ENCODE measurements at places on chromosomes 16 and 17. TPM values are rescaled to one million over a fixed set of nuclear protein-coding genes. Genes with fewer than 3 reads are reported as not detected.

- no peak for DNase-seq
These were observed 110.3 kb downstream of the CYB561 start for GRCh38 chr17:63335831-63336230.

DNA sequence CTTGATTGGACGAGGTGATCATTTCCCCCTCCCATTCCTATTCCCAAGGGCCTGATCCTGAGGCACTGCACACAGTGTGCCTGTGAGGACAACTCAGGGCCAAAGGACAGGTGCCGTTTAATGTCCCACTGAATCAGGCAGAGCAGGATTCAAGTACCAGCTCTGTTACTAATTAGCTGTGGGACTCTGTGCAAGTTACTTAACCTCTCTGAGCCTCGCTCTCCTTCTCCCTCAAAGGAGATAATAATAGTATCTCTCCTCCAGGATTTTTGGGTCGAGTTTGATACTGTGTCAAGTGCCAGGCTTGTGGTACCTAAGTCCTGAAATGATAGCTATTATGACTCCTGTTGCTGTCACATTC is 86.8 kb upstream of the NKD1 start:
- no peak for DNase-seq

DNA sequence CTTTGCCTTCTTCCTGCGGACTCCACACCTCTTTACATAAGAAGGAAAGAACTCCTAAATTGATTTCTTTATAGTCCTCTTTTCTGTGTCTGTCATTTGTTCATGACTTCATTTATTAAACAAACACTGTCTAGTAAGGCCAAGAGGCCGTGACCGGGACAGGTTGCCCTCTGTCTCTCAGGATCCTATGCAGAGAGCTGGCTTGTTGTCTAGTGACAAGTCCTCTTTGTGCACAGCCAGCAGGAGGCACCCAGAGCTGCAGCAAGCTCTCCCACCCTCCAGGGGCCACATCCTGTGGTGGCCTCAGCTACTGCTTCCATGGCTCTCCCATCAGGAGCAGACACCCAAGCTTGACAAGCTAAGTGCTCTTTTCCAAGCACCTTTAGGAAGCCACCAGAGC is 50.6 kb downstream of the PLD6 start:
- no peak for DNase-seq

DNA sequence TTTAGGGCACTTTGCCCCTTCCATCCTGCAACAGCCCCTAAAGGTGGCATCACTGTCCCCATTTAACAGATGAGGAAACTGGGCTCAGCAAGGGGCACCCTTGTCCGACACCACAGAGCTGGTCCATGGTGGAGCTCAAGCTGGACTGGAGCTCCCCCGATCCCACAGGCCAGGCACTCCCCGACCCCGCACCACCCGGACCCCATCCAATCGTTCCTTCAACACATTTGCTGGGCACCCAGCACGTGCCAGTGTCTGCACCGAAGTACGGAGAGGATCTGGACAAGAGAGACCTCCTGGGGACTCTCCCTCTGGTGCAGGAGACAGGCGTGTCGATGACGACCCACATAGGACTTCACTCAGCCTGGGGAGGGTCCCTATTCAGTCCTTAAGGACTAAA is 13.4 kb downstream of the EMC6 start:
- DNase-seq = no peak

DNA sequence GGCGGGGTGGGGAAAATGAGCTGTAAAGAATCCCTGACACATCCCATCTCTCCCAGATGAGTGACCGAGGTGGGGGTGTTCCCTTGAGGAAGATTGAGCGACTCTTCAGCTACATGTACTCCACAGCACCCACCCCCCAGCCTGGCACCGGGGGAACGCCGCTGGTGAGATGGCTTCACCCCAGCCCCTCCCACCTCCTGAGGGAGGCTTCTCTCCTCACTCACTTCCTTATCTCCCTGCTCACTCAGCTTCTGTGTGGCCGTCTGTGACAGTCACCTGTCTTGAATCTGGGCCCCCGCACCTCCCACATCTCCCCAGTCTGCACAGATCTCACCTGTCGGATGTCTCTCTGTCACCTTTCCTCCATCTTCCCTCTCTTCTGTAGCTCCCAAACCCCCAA is 13.4 kb downstream of the PDK2 start:
- no peak for DNase-seq

DNA sequence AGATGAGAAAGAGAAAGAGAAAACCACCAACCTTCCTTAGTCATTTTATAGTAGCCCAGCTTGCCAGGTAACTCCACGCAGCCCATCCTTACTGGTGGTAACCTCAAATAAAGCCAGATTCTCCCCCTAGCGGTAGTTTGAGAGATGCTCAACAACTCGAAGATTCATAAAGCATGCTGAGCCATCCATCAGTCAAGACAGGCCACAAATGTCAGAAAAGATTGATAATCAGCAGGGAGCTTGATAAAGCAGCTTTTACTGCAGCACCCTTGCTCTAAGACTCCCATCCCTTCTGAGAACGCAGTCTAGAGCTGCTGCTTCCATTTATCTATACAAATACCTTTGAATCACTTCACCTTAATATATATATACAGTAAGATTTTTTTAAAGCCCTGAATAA is 451.5 kb upstream of the HSBP1 start:
- DNase-seq = no peak

DNA sequence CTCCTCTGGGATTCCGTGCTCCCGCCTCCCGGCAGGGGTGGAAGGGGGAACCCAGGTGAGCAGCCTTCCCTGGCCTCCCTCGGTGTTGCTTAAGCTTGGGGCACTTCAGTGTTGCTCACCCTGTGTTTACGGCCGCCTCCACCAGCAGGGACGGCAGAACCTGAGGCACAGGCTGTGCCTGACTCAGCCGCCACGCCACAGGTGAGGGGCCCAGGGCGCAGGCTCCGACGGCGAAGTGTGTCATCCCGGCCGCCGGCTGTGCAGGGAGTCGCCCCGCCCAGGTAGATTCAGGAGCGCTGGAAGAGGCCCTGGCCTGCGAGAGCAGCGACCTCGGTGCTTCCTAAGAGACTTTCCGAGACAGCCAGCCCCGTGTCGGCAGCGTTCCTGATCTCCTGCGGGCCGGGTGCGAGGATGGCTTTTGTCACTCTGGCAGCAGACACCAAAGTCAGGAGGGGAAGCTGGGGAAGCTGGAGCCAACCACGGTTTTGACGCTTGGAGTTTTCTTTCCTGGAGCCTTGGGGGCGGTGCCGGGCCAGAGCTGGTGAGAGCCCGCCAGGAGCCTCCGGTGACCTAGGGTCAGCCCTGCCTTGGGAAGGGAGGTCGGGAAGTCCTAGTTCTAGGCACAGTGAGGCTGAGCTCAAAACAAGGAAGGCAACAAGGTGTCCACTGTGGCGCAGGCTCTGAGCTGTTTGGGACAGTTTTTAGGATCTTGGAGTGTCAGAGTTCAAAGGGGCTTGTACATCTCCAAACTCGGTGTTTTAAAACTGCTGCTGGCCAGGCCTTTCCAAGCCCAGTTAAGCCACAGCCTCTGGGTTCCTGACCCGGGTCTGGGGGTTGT is 2.1 kb downstream of the GSE1 start:
- DNase-seq = no peak

GRCh38 chr16:55496509-55497145 is 12.2 kb upstream of the LPCAT2 start:
- DNase-seq = no peak

DNA sequence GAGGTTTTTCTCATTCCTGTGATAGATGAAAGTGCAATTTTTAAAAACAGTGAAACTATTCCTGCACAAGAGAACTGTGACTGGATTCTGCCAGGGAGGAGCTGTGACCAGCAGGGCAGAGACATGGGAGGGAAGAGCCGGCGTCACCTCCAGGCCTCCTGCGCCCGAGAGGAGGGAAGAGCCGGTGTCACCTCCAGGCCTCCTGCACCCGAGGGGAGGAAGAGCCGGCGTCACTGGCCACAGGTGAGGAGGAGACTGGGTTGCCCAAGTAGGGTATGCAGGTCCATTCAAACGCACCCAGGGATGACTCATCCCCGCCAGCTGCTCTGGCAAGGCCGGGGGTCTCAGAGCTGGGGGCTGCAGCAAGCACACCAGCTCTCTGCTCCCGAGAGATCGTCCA is 56.7 kb downstream of the METRNL start:
- no peak for DNase-seq

DNA sequence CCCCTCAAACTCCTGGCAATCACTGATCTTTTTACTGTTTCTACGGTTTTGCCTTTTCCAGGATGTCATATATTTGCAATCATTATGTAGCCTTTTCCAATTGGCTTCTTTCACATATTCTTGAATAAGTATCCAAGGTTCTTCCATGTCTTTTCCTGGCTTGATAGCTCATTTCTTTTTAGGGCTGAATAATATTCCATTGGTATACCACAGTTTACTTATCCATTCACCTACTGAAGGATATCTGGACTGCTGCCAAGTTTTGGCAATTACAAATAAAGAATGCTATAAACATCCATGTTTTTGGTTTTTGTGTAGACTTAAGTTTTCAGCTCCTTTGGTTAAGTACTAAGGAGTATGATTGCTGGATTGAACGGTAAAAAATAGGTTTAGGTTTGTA is 16.0 kb downstream of the GPATCH8 start:
- no peak for DNase-seq

DNA sequence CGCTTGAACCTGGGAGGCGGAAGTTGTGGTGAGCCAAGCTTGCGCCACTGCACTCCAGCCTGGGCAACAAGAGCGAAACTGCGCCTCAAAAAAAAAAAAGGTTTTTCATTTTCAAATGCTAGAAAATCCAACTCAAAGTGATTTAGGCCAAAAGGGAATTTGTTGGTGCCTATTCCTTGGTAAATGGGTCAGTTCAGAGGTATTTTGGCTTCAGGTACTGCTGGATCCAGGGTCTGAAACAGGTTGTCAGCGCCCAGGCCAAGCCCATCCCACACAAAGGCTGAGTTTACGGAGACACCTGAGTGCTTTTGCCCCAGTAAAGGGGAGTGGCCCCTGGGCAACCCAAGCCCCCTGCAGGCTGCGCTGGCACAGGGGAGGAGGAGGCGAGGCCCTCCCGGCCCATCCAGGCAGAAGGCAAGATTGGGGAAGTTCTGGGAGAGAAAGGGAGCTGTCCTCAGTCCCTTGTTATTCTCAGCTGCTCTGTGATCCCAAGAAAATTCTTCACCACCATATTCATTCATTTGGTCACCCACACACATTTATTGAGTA is 8.5 kb upstream of the JPH3 start:
- no peak for DNase-seq

DNA sequence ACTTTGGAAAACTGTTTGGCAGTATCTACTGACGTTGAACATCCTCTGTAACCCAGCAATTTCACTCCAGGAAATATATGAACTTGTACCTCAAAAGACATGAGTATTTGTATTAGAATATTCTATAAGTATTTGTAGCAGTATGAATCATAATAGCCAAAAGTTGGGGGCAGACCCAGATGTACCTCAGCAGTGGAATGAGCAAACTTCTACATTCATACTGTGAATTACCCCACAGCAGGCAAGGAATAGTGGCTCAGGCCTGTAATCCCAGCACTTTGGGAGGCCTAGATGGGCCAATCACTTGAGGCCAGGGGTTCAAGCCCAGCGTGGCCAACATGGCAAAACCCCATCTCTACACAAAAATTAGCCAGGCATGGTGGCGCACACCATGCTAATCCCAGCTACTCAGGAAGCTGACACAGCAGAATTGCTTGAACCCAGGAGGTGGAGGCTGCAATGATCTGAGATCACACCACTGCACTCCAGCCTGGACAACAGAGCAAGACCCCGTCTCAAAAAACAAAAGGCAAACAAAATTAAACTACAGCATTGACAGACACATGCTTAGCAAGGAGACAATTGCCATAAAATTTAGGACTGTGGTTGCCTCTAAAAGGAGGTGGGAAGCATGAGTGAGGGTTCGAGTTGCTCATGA is 11.2 kb upstream of the HELZ start:
- no peak for DNase-seq

DNA sequence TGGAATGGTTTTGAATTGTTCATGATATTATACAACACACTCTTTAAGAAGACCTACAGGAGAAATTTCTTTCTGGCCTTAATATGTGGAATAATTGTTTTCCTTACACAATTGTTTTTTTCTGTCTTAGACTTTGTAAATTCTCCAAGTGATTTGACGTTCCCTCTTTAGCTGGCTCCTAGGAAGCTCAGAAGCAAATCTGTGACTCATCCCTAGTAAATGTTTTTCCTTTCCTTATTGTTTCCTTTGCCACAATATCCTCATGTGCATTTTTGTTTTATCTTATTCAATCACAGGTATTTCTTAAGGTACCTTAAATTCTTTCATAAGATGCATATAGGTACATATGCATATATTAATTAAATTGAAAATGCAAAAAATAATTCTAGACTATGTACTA is 13.5 kb downstream of the KIAA0753 start:
- DNase-seq = no peak

DNA sequence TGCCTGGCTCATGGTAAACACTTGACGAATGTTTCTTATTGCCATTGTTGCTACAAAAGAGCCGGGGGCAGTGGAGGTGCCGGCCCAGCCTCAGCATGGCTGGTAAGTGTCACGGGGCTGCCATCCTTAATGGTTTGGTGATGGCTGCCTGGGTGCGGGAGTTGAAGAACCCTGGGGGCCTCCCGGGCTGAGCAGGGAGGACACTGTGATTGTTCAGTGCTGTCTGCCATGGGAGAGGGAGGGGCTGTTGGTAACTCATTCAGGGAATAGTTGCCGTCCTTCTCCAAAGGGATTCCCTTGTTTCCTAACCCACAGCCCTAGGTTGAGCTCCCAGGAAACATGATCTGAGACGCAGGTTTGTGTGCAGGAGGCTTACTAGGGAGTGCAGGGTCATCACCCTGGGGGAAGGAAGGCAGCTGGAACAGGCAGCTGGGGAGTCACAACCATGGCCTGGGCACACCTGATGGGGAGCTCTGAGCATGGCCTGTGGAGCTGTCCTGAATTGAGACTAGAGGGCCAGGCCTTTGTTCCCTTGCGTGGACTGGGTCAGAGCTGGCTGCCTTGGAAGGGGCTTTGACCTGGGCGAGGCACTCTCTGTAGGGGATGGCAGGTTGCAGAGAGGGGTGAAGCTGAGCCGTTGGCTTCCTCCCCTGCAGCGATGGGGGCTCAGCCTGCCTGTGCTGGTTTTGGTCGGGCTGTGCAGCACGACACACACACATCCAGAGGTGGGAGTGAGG is 85.7 kb downstream of the PLCG2 start:
- no peak for DNase-seq

CD79B gene
- 0.70 TPM for total RNA-seq

CPHXL2 gene
- total RNA-seq = not detected

HES7 gene
- not detected for total RNA-seq

ASGR1 gene
- 2.6 TPM for total RNA-seq

All from glomerular endothelial cell (primary cell).